Kidney glomerular epithelial cell (primary cell): ENCODE measurements at places on chromosomes 2 and 18.

- peak; percentile 93 for DNase-seq
Measured at GRCh38 chr2:67289921-67290371, 107.2 kb upstream of the ETAA1 start.

DNA sequence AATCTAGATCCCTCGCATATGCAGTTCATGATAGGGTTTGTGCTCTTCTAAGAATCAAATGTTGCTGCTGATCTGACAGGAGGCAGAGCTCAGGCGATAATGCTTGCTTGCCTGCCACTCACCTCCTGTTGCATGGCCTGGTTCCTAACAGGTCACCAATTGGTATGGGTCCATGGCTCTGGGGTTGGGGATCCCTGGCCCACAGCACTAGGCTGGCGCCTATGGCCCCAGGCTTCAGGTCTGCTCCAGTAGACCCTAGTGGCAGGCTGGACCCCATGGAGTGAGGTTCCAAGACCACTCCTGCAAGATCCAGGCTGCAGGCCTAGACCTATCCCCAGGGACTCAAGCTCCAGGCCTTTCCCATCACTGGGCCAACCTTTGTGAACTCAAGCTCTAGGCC lies 102.3 kb downstream of the SPHKAP start:
- DNase-seq: no peak

GRCh38 chr18:79790996-79791972 lies 6.5 kb upstream of the KCNG2 start:
- DNase-seq: no peak

DNA sequence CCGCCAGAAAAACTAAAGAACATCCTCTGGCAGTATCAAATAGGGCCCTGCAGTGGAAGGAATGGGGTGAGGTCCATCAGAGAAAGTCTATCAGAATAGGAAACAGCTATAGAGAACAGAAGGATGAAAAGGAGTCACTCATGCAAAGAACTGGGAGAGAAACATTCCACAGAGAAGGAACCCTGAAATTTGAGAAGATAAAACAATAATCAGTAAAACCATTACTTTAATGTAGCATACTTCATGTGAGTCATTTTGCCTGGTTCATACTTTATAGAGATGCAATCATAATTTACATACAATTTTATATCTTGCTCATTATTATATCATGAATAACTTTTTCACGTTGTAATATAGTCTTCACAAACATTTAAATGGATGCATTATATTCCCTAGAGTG lies 402.2 kb downstream of the NCKAP5 start:
- DNase-seq: peak; percentile 11

DNA sequence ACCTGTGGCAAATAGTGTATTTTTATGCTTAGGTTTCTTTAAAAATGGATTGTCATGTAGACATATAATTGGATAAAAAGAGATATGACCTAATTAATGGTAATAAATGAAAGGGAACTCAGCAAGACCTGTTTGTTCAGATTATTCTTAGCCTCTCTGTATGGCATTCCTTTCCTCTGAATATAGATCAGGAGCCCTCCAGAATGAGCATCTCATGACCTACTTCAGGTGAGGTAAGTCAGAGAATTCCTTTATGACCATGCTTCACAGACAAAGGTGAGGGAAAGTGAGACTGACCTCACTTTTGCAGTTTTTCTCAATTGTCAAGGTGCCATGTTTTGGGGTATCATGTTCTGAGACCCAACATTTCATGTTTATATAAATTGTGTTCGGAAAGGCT lies 1744.3 kb upstream of the PIK3C3 start:
- DNase-seq: no peak

- DNase-seq: no peak
Measured at GRCh38 chr2:144241801-144242200, 278.1 kb downstream of the ZEB2 start.

GRCh38 chr2:238817891-238818290 lies 30.0 kb upstream of the TWIST2 start:
- DNase-seq: no peak

GRCh38 chr18:74732380-74732779 lies 134.7 kb downstream of the ZNF407 start:
- no peak for DNase-seq
